ENCODE measurements at places on chromosomes 1 and 21.
A peak's percentile ranks its signal among the peaks of the same experiment; 100 is the strongest.

- DNase-seq: peak; percentile 63
Observed at GRCh38 chr1:43653339-43653738, 3.4 kb downstream of the KDM4A start.

DNA sequence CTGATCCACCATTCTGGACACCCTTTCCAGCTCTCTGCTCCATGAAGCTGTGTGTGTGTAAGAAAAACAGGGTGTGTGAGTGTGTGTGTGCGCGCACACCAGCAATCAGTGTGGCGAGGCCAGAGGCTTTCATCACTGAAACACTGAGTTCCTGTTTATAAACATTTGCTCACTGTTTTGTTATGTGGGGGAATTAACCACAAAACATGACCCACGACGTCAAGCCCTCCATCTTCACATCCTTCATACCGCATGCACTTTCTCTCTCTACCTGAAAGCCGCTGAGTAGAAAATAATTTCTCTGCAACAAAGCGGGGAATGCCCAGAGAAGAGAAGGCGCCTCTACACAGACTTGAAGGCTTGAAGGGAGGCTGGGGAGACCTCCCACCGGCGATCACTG lies 148.9 kb upstream of the IRF2BP2 start:
- DNase-seq: no peak

GRCh38 chr1:180208264-180208663 lies 21.8 kb upstream of the LHX4 start:
- DNase-seq: no peak

DNA sequence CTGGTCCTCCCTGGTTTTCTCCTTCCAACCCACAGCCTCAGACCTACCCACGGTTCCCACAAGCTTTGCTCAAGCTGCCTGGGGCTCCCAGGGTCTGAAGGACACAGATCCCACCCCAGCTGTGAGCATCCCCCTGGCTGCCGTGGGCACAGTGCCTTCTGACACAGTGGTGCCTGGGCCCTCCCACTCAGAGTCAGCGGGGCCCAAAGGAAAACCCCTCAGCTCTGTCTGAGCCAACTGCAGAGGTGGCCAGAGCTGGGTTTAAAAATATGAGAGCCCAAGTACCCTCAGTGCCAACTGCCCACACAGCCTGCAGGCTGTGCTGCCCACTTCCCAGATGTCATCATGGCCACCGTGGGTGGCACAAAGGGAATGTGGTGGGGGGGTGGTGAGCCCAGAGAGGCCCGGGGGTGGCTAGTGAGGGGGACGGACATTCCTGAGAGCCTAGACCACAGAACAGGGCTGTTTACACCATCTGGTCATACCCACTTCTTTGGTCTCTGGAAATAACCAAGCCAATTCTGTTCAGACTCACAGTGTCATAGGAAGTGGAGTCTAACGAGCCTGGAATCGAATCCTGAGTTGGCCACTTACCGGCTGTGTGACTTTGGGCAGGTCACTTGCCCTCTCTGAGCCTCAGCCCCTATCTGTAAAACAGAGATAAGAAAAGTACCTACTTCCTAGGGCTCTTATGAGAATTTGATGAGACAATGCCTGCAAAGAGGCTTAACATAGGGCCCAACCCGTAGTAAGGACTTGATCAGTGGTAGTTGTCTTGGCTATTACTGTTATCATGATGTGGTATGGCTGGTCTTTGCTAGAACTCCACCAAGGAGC lies 85.5 kb downstream of the CAMK2N1 start:
- peak; percentile 11 for DNase-seq

DNA sequence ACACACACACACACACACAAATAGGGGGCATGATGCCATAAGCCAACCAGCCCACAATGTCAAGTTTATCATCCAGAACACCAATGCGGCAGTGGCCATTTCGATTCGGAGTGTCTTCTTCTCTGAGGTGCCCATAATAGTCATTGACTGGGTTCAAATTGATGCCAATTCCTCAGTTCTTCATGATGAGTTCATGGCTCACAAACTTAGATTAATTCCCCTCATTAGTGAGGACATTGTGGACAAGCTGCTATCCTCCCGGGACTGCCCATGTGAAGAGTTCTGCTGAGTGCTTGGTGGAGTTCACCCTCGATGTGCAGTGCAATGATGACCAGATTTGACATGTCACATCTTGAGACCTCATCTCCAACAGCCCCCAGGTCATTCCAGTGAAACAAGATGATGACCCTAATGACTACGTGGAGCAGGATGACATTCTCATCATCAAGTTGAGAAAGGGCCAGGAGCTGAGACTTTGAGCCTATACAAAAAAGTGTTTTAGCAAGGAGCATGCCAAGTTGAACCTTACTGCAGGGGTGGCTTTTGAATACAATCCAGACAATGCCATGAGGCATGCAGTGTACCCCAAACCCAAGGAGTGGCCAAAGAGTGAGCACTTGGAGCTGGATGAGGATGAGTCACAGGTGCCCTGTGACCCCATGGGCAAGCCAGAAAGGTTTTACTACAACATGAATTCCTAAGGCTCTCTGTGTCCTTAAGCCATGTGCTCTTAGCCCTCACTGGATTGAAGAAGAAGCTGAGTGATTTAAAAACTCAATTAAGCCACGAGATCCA lies 211.6 kb upstream of the SAMSN1 start:
- DNase-seq: no peak

DNA sequence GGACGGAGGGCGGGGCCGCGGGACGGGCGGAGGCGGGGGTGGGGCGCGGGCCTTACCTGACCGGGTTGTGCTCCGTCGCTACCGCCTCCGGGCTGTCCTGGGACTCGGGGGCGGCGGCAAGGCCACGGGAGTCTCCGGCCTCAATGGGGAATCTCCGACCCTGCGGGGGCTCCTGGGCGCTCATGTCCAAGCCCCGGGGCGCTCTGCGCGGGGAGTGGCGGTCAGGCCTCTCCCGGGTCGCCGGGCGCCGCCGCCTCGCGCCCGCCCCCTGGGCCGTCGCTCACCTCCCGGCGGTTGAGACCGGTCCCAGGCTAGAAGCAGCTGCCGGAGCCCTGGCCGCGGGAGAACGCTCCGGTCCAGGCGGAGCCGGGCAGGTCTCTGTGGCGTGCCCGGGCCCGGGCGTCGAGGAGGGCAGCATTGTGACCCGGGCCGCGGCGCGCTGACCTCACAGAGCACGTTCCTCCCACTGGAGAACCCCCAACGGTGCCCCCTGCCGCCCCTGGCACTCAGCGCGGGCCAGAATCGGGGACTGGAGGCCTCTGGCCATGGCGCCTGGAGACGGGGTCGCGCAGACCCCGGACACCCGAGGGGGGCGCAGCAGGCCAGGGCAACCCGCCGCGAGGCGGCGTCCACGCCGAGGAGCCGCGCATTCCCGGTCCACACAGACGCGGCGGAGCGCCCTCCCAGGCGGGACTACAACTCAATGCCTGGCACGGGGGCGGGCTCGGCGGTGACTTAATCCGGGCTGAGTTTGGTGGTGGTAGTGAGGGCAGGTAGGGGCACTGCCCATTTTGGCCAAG lies 411 bp downstream of the FAM229A start:
- DNase-seq: peak; percentile 74

DNA sequence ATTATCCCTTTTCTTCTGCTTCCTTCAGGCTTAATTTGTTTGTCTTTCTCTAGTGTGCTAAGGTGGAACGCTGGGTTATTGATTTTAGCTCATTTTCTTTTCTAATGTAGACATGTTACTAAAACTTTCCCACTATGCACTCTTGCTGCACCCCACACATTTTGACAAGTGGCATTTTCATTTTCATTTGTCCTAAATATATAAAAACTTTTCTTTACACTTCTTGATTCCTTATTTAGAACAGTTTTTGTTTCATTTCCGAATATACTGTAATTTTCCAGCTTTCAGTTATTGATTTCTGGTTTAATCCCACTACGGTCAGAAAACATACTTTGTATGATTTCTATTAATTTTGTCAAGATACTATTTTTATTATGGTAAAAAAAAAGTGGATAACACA lies 25.3 kb downstream of the SH3BP5L start:
- DNase-seq: no peak

DNA sequence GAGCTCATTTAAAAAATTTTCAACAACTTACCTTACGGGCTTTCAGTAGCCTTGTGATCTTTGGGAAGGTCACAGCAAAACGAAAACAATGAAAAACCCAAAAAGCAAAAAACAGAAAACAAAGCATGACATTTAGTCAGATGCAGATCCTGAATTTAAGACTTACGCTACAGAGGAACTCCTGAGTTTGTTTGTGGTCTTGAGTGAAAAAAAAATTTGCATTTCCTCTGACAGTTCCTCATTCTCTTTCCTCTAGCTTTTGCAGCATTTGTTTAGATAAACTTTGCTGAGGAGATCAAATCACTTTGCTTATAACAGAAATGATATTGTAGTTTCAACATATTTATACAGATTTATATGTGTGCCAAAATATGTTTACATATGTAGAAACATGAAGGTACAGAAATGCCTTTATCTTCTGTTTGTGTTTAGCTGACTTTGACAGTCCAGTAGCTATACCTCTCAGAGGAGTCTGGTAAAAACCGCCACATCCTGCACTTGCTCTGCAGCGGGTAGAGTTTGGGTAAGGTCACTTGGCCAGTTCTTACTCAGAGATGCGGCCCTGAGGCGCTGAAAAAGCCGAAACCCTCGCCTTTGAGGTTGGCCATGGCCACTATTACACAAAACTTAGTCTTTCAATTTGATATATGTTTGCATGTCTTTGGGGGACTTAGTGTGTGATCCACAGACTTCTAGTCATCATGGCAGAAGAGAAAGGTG lies 142.5 kb downstream of the TNR start:
- DNase-seq: no peak

- peak; percentile 67 for DNase-seq
Observed at GRCh38 chr1:8560611-8561544, 243.0 kb downstream of the SLC45A1 start.

- no peak for DNase-seq
Observed at GRCh38 chr1:226422478-226422877, 14.6 kb upstream of the PARP1 start.

DNA sequence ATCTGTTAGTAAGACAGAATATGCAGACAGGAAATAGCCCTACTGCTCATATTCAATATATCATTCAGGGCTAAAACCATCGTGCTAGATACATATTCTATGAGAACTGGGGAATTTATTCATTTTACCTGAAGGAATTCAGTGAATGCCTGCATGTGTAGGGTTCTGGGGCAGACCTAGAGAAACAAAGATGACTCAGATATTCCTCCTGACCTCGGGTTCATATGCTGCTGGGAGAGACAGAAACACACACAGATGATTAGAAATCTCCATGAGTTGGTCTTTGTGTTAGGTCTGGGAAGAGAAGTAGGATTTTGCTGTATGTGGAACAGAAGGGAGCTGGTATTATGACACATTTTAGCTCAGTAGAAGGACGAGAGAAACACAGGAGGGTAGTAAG lies 176.5 kb upstream of the ST6GALNAC5 start:
- DNase-seq: no peak

GRCh38 chr1:224259986-224260385 lies 70.0 kb downstream of the NVL start:
- DNase-seq: no peak

DNA sequence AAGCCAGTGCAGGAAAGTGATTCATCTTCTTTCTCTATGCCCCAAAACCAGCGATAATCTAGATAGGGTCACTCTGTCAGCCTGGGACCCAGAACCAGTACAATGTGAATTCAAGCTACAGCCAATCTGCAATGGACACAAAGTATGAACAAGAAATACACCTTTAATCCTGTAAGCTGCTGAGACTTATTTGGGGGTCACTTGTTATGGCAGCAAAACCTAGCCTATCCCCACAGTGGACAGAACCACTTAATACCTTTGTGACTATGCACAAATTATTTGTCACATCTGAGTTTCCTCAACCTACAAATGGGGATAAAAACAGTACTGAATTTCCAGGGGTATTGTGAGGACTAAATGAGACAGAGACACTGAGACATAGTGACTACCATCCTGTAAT lies 50.0 kb downstream of the TMCO4 start:
- no peak for DNase-seq

- DNase-seq: no peak
Observed at GRCh38 chr1:247360991-247361731, 29.5 kb upstream of the ZNF496 start.

DNA sequence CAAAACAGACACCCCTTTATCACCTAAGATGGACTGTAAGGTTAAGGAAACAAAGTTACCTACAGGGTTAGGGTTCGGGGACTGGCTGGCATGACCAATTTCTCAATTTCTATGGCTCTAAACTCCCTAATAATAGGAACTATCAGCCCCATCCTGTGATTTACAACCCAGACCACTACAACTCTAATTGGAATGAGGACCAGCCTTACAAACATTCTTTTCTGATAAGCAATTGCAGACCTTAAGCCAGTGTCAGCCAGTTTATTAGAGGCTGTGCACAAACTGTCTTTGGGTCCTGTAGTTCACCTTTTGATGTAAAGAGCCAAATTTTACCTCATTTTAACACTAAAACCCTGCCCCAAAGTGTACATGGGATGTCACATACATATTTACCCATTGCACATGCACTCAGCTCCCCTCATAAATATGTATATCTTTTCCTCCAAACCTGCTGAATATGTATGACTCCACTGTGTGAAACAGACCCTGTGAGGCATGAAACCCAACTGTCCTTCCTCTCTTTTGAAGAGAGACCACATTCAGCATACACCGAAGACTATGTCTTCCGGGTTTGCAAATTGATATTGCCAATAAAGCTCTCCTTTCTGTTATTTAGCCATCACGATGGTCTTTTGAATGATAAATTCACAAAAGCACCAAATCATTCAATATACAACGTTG lies 7.3 kb upstream of the APP start:
- DNase-seq: no peak

DNA sequence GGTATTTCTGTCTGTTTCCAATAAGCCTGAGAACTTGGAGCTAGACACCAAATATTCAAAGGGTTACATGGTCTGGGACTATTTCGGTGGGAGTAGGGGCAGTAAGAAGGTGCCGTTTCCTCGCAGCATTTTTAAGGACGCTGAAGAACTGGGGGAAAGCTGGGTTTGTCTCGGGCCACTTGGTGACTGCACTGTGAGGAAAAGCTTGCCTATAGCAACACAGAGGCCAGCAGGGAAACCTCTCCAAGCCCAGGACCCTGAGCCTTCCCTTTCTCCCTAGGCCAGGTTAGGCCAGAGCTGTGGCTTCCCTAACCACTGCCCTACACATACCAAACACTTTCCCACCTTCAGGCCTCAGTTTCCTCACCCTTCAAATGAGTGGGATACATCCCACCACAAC lies 3.3 kb downstream of the GLIS1 start:
- no peak for DNase-seq

DNA sequence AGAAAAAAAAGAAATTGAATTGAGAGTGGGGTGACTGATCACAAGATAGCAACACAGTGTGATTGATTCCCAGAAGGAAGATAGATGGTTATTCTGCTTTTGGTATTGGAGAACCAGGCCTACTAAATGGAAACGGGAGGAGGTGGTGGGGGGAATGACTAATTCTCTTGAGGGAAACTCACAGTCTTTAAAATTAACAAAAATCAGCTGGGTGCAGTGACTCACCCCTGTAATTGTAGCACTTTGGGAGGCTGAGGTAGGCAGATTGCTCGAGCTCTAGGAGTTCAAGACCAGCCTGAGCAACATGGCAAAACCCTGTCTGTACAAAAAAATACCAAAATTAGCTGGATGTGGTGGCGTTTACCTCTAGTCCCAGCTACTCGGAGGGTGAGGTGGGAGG lies 134.6 kb upstream of the PDE4B start:
- no peak for DNase-seq

GRCh38 chr1:36881068-36881405 lies 153.3 kb downstream of the GRIK3 start:
- no peak for DNase-seq
